NCI-H1694 (cell line): ENCODE measurements at places on chromosomes 5 and 9.

GRCh38 chr5:83145882-83146331, 68.6 kb downstream of the XRCC4 start:
- DNase-seq: no peak

GRCh38 chr9:21559402-21560280, 77.5 kb upstream of the IFNE start:
- no peak for DNase-seq

DNA sequence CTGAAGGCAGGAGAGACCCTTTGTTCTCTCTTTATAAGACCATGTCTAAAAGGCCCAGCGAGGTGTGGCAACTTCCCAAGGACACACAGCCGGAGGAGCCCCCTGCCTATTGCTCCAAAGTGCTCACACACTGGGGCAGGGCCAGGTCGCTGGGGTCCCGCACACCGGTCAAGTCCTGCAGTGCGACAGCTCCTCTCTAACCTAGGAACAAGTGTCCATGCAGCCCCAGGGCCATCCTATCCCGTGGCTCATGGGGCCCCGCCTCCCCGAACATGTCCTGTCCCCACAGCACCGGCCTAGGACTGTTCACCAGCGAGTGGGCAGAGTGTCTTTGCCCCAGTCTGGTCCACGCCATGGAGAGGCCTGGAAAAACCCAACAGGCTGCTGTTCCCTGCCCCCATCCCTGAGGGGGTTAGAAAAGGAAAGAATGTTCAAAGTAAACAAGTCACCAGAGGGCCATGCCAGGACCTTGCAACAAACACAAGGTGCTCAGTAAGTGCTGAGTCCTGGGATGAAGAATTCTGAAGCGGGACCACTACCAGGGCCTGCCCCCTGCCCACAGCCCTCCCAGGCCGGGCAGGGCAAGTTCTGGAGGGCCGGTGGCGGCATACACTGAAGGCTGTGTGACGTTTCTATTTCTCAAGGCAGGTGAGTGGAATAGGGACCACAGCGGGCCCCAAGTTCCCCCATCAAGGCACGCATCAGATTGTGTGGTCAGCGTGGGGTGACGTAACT, 938 bp downstream of the NINJ1 start:
- DNase-seq: no peak

DNA sequence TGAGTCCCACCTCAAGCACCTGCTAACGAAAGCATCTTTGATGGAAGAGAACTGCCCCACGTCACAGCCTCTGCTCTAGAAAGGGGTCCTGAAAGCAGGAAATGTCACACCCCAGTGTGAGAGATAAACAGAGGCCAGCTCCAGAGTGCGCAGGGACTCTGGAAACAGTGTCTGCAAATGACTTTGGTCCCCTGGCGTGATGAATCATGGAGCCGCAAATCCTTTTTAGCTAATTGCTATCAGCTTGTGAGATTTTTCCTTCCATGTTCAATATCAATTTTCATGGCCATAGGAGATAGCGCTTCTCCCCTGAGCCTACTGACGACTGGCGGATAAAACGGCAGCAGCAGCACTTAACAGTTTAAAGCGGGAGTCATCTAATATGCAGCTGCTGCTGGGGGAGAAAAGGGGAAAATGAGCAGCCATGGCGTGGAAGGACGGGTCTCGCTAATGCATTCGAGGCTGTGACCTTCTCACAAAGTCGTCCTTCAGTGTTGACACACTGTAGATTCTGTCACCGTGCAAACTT, 209.6 kb upstream of the IRX1 start:
- DNase-seq: no peak

GRCh38 chr5:66582499-66583165, 13.6 kb upstream of the MAST4 start:
- DNase-seq: no peak

DNA sequence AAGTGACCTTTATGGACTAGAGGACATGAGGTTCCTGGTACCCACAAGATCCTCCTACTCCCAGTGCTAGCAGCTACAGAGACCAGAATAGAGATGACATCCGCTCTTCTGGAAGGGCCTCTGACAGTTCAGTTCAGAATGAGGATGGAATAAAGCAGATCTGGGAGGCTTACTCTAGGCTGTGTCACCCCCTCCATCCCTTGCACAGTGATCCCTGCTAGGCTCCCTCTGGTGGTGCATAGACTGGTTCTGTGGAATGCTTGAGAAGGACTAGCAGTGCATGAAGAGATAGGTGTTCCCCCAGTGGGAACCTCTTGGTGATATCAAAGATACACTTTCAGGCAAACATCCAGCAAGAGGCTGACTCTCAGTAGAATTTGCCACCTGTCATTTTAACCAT, 83.0 kb downstream of the NPR3 start:
- DNase-seq: no peak

DNA sequence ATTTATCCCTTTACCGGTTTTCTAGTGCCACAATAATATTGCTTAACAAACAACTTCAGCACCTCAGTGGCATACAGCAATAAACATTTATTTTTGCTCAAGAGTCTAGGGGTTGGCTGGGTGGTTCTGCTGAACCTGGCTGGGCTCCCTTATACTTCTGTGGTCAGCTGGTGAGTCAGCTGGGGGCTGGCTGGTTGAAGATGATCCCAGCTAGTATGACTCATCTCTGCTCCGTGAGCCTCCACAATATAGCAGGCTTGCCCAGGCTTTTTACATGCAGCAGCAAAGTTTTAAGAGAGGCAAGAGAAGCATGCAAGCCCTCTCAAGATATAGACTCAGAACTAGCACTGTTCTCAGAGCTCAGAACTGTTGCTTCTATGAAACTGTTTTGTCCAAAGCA, 523.5 kb upstream of the CLINT1 start:
- DNase-seq: no peak

GRCh38 chr5:31944684-31945445, 229.3 kb downstream of the GOLPH3 start:
- DNase-seq: no peak
